Fibroblast of villous mesenchyme (primary cell): ENCODE measurements at places on chromosomes 3 and 15.

DNA sequence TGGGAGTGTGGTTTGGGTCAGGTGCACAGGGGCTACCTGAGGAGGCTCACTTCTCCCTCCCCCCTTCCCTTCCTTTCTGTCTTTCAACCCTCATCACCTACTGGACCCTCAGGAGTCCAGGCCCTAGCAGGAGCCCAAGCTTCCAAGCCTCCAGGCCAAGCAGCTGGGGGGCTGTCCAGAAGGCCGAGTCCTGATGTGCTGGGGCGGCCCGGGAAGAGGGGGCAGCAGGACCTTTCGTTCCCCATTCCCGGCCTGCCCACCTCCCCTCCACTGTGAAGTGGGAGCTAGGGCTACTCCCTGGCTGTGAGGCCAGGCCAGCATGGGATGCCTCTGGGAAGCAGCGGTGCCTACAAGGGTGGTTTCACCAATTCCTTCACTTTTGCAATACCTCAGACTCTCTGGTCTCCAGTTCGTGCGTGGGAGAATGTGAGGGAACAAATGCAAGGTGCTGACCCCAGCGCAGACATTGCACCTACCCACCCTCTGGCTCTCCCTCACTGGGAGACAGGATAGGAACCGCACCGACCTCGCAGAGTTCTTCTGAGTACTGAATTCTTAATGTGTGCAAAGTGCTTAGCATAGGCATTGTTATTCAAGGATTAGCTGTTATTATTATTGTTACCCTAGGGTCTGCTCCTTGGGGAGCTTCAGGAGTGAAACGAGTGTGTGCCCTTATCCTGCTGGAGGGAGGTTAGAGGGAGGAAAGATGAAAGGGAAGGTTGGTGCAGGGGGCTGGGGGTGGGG lies 2.5 kb downstream of the EPHB3 start:
- no peak for DNase-seq

DNA sequence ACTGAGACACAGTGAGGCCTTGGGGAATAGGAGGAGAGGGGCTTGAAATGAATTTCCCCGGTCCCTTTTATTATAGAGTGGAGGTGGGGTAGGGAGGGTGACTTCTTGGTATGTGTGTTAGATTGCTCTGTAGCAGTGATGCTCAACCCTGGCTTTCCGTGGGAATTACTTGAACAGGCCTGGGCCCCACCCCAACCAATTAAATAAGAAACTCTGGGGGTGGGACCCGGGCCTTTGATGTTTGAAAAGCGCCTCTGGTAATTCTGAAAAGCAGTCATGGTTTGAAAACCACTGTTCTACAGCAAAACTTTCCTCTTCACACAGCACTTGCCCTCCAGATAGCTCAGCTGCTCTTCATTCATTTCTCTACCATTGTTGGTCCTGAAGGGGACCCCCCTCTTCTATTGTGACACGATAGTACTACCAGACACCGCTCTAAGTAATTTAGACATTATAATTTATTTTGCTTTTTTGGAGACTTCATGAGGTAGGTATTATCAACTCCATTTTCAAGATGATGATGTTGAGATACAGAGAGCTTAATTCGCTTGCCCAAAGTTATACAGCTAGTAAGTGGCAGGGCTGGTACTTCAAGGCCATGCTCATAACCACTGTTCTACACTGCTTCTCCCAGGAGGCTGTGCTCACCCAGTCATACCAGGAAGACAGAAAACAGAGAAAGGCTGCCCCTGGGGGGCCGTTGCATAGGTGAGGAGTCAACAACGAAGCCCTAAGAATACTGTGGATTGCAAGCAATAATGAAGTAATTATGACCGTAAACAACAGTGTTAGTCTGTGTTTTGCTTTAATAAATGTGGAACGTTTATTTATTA lies 176.2 kb downstream of the PEX5L start:
- no peak for DNase-seq

DNA sequence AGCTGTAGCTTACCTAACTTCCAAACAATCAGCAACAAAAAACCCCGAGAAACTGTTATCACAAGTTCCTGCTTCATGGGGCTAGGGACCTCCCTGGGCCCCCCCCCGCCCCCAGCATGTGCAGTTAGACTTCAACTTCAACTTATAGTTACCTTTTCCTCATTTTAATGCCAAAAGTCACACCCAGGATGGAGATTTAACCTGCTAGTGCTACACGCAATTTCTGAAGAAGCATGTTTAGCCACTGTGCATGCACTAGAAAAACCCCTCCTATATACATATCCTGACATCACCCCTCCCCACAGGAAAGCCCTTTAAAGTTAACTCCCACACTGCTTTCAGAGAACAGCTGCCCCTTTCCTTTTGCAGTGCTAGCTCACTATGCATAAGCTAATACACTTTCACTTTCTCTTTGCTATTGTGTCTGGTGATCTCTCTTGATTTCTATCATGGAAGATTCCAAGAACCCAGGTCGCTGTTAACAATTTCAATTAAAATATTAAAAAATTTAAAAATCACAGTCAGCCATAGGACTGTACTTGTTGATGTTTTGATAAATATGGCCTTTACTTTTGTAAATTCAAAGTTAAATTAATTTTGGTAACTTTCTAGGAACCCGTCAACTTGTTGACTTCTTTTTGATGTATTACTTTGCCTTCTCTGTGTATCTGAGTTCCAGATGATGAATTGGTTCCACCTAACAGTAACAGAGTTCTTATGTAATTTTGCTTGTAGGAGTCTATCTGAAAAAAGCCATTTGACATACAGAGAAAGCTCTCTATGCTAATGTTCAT lies 75.2 kb upstream of the ACAD9 start:
- DNase-seq, result peak; percentile 84

DNA sequence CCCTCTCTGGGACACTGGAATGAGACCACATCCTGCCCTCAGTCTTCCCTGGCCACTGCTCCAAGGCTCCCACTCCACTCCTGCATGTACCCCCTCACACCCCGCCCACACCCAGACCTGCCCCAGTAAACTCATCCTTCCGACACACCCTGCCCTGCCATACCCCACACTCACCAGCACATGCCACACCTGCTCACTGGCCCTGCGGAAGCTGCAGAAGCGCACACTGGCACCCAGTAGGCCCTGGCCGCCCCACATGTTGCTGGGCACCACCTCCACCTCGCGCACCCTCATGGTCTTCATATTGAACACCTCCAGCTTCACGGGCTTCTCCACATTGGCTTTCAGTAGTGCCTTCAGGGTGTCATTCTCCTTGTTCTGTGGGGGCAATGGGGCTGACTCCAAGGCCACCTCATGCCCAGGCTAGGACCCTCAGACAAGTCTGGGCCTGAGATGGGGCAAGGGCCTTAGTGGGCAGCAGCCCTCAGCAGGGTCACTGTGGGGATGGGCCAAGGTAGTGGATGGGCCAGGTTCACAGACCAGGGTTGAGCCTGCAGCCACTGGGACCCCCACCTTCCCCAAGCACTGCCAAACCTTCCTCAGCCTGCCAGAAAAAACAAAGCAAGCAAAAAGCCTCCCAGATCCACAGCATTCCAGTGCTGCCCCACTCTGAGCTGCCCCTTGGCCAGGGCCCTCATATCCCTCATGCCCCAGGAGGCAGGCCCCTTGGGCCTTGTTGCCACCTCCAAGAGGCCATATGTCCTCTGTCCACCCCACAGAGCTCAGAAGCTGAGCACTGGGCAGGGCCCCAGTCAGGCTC lies 4.7 kb downstream of the GORASP1 start:
- no peak for DNase-seq
